Activated CD8-positive, alpha-beta memory T cell treated with anti-CD3 and anti-CD28 coated beads for 1 hour (primary cell): ENCODE measurements at places on chromosomes 4 and X.

- DNase-seq = no peak
Measured at GRCh38 chr4:26787461-26788340, 72.9 kb upstream of the STIM2 start.

DNA sequence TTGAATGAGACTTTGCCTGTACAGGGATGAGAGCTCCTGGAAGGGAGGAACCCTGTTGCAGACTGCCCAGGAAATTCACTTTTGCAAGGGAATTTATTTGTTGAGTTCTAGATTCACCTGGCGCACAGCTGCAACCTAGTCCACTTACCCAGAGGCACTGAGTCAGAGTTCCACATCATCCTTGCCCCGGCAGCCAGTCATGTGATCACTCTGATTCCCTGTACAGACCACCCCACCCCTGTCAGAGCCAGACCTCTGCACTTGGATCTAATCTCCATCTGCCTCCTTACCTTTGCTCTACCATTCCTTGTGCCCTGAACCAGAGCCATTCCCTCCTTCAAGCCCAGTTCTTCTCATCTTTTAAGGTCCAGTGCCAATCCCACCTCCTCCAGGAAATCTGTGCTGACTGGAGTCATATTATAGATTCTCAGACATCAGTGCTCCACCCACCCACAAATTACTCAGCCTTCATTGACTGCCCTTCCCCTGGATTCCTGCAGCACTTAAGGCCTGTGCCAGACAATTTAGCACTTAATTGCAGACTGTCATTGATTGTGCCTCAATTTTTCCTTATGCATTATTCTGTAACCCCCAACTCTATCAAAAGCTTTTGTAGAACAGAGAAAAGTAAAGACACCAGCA is 84.1 kb upstream of the MAGEA4 start:
- no peak for DNase-seq

GRCh38 chr4:2914256-2915126 is 48.7 kb downstream of the NOP14 start:
- no peak for DNase-seq

GRCh38 chrX:48751343-48751742 is 10.2 kb upstream of the GLOD5 start:
- DNase-seq = no peak

DNA sequence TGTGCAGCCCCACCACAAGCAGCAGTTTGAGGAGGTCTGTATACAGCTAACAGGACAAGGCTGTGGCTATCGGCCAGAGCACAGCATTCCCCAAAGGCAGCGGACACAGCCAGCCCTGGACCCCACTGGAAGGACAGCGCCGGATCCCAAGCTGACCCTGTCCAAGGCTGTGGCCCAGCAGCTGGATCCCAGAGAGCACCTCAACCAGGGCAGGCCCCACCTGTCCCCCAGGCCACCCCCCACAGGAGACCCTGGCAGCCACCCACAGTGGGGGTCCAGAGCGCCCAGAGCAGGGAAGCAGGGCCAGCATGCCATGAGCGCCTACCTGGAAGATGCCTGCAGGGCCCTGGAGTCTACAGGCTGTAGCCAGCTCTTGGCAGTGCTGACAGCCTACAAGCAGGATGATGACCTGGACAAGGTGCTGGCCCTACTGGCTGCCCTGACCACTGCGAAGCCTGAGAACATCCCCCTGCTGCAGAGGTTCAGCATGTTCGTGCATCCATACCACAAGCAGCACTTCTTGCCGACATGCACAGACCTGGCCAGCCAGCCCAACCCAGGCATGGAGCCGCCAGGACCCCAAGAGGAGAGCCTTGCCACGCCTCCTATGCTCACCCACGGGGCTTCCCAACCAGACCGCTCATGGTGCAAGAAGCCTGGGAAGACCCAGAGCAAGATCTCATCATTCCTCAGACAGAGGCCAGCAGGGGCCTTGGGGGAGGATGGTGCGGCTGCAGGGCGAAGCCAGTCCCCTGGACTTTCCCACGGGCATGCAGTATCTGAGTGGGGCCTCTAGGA is 62.0 kb downstream of the ALPK1 start:
- no peak for DNase-seq

DNA sequence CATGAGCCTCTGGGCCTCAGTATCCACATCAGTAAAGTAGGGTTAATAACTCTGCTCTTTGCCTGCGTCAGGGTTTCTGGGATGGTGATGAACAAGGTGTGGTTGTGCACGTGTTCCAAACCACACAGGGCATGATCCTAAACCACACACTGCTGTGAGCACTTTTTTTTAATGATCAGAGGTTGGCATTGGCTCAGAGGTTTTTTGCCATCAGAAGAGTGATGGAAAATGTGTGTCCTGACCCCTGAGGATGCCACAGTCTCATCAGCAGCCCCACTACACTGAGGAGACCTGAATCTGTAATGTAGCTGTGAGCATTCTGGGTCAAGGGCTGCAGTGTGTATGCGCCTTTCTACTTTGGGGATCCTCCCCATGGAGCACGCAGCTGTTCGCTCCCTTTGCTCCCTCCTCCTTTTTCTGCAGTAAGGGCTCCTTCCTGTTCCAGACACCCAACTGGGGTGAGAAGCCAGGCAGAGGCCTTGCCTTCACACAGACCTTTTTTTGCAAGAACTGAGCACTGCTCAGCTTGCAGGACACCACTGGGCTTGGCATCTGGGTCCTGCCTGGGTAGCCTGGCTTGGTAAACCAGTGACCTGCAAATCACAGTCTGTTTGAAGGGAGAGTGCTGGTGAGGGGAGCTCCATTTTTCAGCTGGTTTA is 87.5 kb downstream of the MAMLD1 start:
- DNase-seq = no peak

- no peak for DNase-seq
Measured at GRCh38 chrX:10939424-10939823, 171.7 kb upstream of the HCCS start.

DNA sequence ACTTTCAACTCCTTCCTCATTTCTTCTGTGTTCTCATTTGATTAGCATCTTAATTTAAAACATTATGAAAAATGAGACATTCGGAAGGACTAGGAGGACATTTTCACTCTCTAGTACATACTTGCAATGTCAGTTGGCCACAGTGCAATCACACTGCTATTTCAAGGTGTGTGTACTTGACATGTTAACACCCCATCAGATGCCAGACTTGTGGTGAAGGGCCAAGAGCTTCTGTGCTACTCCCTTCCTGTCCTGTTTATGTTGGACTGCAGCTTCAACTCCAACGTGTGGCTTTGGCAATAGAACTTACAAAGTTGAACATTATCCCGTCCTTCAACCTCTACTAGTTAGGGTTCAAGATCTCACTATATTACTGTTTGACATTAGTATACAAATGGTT is 221.0 kb downstream of the PALLD start:
- DNase-seq = no peak

- no peak for DNase-seq
Measured at GRCh38 chrX:40411340-40412111, 169.2 kb upstream of the ATP6AP2 start.

DNA sequence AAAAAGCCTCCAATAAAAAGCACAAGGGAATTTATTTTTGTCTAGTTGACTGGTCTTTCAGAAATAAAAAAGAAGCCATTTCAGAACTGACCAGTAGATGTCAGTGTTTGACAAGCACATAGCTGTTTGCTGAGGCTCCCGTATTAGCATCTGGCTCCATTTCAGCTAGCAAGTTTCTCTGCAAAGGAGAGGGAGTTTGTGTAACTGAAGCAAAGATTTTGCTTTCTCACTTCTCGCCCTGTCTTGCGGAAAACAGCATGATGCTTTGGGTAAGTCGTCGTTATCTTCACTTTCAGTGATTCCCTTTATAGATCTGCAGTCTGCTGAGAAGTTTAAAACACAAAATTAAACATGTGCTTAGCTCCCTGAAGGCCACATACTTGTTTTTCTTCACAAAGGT is 85.5 kb downstream of the CT47B1 start:
- no peak for DNase-seq

DNA sequence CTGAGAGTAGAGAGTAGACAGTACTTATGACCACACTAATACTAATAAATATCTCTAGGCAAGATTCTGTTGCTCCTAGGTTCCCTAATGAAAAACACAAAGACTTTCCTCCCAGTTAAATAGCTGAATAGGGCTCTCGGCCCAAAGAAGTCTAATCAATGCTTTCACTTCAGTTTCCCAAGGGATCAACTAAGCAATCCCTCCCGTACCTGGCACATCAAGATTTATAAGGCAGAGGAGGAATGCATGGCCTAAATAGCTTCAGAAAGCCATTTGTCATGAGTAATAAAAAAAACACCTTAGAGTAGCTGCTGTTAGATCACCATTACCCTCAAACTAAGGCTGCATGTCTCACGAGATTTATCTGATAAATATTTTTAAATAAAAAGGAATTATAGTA is 56.8 kb upstream of the EXOC1L start:
- no peak for DNase-seq

- DNase-seq = no peak
Measured at GRCh38 chr4:164293203-164293602, 460.7 kb upstream of the SMIM31 start.

DNA sequence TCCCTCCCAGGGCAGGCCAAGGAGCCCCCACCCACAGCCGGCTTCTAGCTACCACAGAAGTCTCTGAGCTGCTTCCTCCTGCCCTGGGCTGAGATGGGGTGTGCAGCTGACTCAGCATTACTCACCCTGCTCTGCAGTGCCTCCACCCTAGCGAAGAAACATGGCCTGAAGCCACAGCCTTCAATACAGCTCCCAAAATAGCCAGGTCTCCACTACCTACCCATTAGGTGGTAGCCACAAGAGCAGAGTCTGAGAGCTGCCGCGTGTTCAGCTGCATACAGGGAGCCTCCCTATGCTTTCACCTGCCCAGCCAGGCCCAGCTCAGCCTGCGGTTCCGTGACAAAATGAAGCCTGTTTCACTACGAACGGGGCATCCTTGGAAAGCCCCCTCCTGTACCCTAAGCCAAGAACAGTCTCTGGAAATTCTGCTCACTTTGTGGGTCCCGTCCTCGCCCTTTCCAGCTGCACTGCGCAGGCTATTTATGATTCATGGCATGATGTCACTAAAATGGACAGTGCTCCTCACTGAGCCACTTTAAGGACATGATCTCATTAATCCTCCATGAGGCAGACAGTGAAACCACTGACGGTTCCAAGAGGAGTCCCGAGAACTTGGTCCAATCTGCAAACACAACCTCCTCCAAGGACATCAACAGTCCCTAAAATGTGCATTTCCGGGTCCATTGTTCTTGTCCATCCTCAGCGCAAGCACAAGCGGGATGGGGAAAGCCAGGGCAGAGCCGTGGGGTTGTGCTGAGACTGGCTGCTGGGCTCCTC is 20.2 kb downstream of the WDR1 start:
- peak; percentile 65 for DNase-seq

- DNase-seq = no peak
Measured at GRCh38 chrX:1134156-1134555, 78.3 kb downstream of the CRLF2 start.

- DNase-seq = no peak
Measured at GRCh38 chr4:106985830-106986229, 50.3 kb downstream of the DKK2 start.
